G401 (cell line): ENCODE measurements at places on chromosomes 1 and 21. TPM values are rescaled to one million over a fixed set of nuclear protein-coding genes. Genes with fewer than 3 reads are reported as not detected.

LINGO4 gene
- not detected in 2 replicates for total RNA-seq

DNA sequence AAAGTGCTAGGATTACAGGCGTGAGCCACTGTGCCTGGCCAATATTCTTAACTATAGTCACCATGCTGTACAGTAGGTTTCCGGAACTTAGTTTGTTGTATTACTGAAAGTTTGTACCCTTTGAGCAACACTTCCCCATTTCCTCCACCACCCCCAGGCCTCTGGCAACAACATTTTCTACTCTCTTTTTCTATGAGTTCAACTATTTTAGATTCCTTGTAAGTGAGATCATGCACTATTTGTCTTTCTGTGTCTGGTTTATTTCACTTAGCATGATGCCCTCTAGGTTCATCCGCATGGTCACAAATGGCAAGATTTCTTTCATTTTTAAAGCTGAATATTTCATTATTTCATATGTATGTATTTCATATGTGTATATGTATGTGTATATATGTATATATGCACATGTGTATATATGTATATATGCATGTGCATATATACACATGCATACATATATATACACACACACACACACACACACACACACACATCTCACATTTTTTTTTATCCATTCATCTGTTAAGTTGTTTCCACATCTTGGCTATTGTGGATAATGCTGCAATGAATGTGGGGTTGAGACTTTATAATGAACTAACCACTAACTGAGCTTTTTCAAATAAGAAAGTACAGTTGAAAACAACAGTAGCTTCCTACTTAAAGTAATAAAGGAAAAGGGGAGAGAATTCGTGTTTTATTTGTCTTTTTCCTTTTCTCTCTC is 256.8 kb upstream of the C1orf105 start:
- DNase-seq, result no peak

RASAL2 gene
- 16.6 and 18.5 TPM in 2 replicates for total RNA-seq

- DNase-seq, result no peak
Measured at GRCh38 chr1:90952906-90953305, 68.9 kb downstream of the ZNF644 start.

CFAP126 gene
- total RNA-seq, result not detected in 2 replicates

DNA sequence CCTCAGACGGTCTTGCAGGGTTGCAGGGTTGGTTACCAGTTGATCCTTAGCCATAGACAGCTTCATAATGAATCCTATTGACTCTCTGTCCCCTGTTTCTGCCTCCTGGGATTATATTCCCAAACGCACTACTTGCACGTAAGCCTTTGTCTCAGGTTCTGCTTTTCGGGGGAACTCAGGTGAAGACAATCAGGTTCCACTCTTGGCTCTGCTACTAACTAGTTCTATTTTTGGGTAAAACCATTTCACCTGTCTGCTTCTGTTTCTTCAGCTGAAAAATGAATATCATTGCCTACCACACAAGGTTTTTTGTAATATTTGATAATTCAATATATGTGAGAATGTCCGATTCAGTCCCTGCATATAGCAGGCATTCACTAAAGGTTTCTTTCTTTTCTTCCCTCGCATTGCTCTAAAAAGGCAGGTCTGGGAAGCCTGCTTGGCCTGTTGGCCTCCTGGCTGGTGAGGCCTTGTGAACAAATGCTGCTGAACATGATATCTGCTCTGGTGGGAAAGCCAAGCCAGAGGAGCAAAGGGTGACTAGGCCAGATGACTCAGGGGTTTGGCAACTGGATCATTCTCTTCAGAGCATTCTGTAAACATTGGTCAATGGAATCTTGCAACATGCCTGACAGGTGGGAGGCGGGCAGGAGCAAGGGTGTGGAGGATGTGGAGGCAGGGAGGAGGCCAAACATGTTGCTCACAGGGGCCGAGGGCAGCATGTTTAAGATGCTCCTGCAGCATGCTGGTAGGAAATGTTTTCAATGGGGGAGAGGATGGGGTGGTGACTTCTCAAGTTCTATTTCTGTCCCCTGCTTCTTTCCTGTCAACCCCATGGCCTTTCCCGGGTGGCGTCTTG is 23.8 kb downstream of the IER5 start:
- no peak for DNase-seq

GRCh38 chr1:44672254-44672955 is 1.9 kb downstream of the TMEM53 start:
- DNase-seq, result no peak

GRCh38 chr1:3821447-3821846 is 25.1 kb upstream of the LRRC47 start:
- no peak for DNase-seq

SERPINC1 gene
- not detected in 2 replicates for total RNA-seq

GRCh38 chr1:244011271-244011670 is 39.8 kb upstream of the ZBTB18 start:
- DNase-seq, result no peak

DNA sequence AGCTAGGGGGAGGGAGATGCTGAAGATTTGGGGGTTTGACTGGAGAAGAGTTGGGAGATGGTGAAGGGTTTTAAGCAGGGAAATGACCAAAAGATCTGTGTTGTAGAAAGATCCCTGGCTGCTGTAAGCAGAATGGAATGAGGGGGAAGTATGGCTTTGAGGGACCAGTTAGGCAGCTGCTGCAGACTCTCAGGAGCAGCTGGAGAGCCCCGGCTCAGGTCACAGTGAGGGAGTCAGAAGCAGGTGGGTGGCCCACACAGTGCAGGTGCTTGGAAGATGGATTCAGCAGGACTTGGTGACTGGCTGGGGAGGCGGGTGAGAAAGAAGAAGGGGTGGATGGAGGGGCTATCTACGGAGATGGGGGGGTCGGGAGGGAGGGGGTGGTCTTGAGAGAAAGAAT is 35.7 kb downstream of the EDN2 start:
- no peak for DNase-seq

SPRR2B gene
- total RNA-seq, result not detected in 2 replicates

- DNase-seq, result no peak
Measured at GRCh38 chr1:84842748-84843231, 50.2 kb downstream of the LPAR3 start.

DNA sequence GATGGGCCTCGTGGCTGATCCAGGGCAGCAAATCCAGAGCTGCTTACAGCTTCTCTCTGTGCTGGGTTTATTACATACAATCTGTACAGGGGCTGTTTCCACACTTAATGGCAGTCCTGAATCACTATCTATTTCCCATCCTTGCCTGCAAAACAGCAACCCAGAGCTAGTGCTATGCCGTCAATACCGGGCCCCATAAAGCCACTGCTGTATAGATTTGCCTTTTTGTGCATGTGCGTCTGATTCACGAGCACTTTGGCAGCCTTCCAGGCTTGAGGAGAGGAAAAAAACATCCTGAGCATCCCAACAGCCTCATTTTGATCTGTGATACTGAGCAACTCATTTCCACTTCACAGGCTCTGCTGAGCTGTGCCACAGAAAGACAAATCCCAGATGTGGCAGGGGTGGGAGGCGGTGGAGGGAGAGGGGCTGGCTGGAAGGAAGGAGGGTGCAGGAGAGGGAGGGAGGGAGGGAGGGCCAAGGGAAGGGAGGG is 65.2 kb upstream of the TARBP1 start:
- peak; percentile 77 for DNase-seq

DNA sequence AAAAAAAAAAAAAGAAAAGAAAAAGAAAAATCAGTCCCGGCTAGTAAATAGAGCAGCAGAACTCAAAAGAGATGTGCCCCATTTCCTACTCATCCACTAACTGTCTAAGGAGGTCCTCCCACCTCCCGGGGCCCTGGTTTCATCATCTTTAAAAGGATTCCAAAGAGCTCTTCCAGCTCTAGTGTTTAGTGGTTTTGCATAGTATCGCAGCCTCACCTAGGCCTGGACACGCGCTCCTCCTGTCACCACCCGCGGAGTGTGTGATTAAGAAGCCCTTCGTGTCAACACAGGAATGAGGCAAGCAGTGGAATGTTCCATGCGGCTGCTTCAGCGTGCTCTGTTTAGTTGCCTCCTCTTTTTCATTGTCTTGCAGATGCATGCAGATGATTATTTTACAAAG is 49.0 kb downstream of the LBR start:
- DNase-seq, result no peak

VTCN1 gene
- not detected in 2 replicates for total RNA-seq

HSPB7 gene
- total RNA-seq, result 3.2 and 7.1 TPM in 2 replicates

MCOLN3 gene
- not detected in 2 replicates for total RNA-seq

ARHGEF10L gene
- 16.4 and 19.6 TPM in 2 replicates for total RNA-seq

GRCh38 chr1:204726478-204726877 is 40.9 kb upstream of the LRRN2 start:
- DNase-seq, result no peak

- peak; percentile 33 for DNase-seq
Measured at GRCh38 chr1:119582801-119583200, 65.3 kb downstream of the ZNF697 start.

- peak; percentile 37 for DNase-seq
Measured at GRCh38 chr1:8873506-8874229, 4.8 kb downstream of the ENO1 start.

C4BPB gene
- total RNA-seq, result not detected in 2 replicates

DNA sequence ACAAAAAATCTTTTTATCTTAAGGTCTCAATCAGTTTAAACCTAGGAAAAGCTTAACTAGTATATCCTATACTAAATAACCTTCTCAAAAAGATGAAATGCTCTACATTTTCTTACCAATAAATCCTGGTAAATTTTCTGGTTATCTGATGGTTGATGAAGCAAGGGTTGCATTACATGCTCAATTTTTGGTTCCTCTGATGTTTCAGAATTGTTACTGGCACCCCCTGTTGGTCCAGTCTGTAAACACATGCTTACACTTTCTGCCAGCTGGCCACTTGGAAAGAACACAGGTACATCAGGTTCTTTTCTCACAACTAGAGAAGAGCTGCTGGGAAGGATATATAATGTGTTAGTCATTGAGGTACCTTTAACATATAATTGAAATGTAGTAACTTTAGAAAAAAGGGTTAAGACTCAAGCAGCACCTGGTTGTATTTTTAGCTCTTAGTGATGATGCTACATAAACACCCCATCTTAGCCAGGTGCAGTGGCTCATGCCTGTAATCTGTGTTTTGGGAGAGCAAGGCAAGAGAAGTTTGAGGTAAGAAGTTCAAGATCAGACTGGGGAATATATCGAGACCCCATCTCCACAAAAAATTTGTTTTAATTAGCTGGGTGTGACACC is 30.9 kb upstream of the TAL1 start:
- peak; percentile 44 for DNase-seq

DNA sequence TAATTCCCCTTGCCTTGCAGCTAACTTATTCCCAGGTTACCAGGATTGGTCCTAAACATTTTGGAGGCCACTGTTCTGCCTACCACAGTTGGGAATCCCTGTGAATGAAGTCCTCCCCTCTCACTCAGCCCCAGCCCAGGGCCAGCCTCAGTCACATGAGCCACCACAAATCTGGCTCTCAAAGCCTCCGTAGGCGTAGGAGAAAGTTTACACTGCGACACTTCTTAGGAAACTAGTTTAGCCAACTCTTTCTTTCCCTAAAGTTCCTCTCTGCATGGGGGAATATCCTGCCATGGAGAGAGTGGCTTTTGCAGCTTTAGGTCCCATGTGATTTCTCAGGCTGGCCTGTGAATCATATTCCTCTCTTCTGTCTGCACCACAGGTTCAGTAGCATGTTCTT is 45.7 kb upstream of the ETV3 start:
- no peak for DNase-seq

SYCP1 gene
- total RNA-seq, result not detected in 2 replicates

GRCh38 chr1:88341447-88341846 is 342.6 kb upstream of the PKN2 start:
- no peak for DNase-seq

RPE65 gene
- not detected in 2 replicates for total RNA-seq

DNA sequence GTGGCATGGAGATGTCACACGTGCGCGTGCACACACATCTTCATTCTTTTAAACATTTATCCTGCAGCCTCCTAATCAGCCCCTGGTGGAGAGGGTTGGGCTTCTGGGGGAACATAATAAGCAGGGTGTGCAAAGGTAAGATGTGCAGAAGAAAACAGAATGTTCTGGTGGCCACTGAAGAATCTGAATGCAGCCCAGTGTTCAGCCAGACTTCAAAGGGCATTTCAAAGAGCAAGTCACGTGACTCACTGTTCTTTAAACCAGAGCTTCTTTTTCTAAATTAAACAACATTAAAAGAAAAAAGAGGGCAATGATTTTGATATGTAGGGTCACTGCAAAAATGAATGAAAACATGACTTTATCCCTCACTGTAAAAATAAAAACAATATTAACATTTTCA is 89.8 kb downstream of the ABCA4 start:
- DNase-seq, result no peak

DNA sequence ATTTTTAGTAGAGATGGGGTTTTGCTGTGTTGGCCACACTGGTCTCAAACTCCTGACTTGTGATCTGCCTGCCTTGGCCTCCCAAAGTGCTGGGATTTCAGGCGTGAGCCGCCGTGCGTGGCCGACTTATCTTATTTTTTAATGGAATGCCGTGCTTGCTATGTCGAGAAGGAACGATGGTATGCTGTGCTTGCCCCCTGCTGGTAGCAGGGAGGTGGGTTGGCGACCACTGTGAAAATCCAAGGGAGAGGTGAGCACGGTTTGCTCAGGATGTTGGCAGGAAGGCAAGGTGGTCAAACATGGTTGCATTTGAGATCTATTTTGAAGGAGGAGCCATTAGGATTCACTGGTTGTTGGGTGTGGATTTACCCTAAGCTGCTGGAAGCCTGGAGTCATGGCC is 45.8 kb upstream of the RCC2 start:
- DNase-seq, result no peak

- no peak for DNase-seq
Measured at GRCh38 chr1:222761083-222761482, 24.1 kb downstream of the FAM177B start.
